Lower lobe of right lung (tissue), 2 donors: ENCODE measurements at places on chromosomes 7 and 10. TPM values are rescaled to one million over a fixed set of nuclear protein-coding genes. Genes with fewer than 3 reads are reported as not detected.

The ATRNL1 gene
- 0.92 TPM for total RNA-seq

The ANKRD1 gene
- 47.5 TPM for total RNA-seq

The CYP3A7 gene
- total RNA-seq, result 0.21 TPM

The LRRD1 gene
- total RNA-seq, result not detected

The ADO gene
- total RNA-seq, result 16.3 TPM

The GIMAP6 gene
- 69.3 TPM for total RNA-seq

The CCL24 gene
- 4.1 TPM for total RNA-seq

The SMIM30 gene
- 55.6 TPM for total RNA-seq

The FEZF1 gene
- total RNA-seq, result not detected

The GPR15LG gene
- not detected for total RNA-seq

The PNLIPRP2 gene
- total RNA-seq, result not detected

The TMEM176A gene
- total RNA-seq, result 57.4 TPM

The PDLIM1 gene
- total RNA-seq, result 178 TPM

The RASA4 gene
- 47.1 TPM for total RNA-seq
